ENCODE measurements at places on chromosomes 3 and 15. TPM values are rescaled to one million over a fixed set of nuclear protein-coding genes. Genes with fewer than 3 reads are reported as not detected.

DNA sequence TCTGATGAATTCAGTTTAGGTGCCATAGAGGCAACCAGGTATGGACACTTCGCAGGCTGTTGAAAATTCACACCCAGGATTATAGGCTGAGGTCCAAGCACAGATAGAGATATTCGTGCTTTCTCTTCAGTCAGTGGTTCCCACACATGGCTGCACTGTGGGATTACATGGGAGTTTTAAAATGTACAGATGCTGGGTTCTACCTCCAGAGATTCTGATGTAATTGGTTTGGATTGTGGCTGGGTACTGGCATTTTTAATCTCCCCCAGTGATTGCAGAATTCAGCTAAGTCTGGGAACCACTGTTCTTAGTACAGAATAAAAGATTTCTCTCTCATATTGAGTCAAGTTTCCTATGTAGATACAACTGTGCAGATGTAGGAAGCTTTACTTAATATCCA, 91.6 kb downstream of the FOXB1 start:
- H3K27me3 ChIP-seq = peaks cover 63% of the 10 kb centered on the region
- peaks cover 11% of the 10 kb centered on the region for H3K4me1 ChIP-seq
- H3K4me3 ChIP-seq = no peak overlapping the region
- H3K27ac ChIP-seq = no peak overlapping the region

GRCh38 chr3:41888368-41889076, 73.4 kb downstream of the ULK4 start:
- no peak for DNase-seq
- no peak overlapping the region for H3K27ac ChIP-seq
- H3K4me1 ChIP-seq = no peaks in the 10 kb centered on the region
- H3K4me3 ChIP-seq = no peak overlapping the region
- peaks cover 9% of the 10 kb centered on the region for H3K27me3 ChIP-seq

GRCh38 chr15:31151301-31152233, 50.0 kb upstream of the TRPM1 start:
- no peaks in the 10 kb centered on the region for H3K27me3 ChIP-seq
- H3K4me1 ChIP-seq = no peaks in the 10 kb centered on the region
- no peak for DNase-seq
- H3K36me3 ChIP-seq = no peaks in the 10 kb centered on the region

- peaks cover 8% of the 10 kb centered on the region for H3K4me1 ChIP-seq
- no peak overlapping the region for H3K4me3 ChIP-seq
- H3K27me3 ChIP-seq = no peaks in the 10 kb centered on the region
- H3K27ac ChIP-seq = no peak overlapping the region
Observed at GRCh38 chr3:188253800-188254452, 100.0 kb downstream of the LPP start.

DNA sequence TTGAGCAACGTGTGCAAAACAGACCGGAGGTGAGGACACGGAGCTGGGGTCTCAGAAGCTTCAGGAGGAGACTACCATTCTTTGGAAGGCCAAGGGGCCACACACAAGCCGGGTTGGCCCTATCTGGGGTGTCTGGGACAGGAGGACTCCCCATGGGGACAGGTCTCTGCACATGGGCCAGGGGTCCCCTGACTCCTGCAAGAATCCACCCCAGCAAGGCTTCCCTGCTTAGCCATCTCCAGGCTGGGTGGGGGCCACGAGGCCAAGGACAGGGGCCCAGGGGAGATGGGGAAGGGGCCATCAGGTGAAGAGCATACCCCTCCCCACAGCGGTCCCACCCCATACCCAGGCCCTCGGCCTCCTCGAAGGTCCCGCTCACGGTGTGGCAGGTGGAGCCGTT, 38.5 kb downstream of the ADAMTS7 start:
- H3K27me3 ChIP-seq = no peaks in the 10 kb centered on the region
- H3K36me3 ChIP-seq = no peaks in the 10 kb centered on the region
- H3K4me3 ChIP-seq = no peak overlapping the region
- no peak overlapping the region for H3K27ac ChIP-seq
- DNase-seq = no peak
- no peaks in the 10 kb centered on the region for H3K4me1 ChIP-seq

GRCh38 chr15:80580106-80580505, 115.0 kb upstream of the ABHD17C start:
- peaks cover 6% of the 10 kb centered on the region for H3K36me3 ChIP-seq
- peak overlapping the region; percentile 39 for H3K27ac ChIP-seq
- H3K27me3 ChIP-seq = no peaks in the 10 kb centered on the region

- no peak overlapping the region for H3K4me3 ChIP-seq
- no peak for DNase-seq
- H3K4me1 ChIP-seq = no peaks in the 10 kb centered on the region
- H3K36me3 ChIP-seq = no peaks in the 10 kb centered on the region
Observed at GRCh38 chr15:100909565-100909964, 9.6 kb upstream of the LRRK1 start.

DNA sequence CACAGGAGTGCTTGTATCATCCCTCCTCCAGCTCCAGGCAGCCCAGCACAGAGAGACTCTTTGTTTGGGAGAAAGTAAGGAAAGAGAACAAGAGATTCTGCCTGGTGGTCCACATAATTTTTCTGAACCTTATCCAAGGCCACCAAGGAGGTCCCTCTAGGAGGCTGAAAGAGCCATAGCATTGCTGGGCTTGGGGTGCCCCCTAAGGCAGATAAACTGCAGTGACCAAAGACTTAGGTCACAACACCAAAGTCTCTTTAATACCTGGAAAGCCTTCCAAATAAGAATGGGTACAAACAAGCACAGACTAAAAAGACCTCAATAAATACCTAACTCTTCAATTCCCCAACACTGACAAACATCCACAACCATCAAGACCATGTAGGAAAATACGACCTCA, 310.2 kb upstream of the PPP2R3A start:
- no peak overlapping the region for H3K4me3 ChIP-seq
- no peaks in the 10 kb centered on the region for H3K27me3 ChIP-seq
- no peak overlapping the region for H3K27ac ChIP-seq
- no peak for DNase-seq
- H3K4me1 ChIP-seq = no peaks in the 10 kb centered on the region
- no peaks in the 10 kb centered on the region for H3K36me3 ChIP-seq

DNA sequence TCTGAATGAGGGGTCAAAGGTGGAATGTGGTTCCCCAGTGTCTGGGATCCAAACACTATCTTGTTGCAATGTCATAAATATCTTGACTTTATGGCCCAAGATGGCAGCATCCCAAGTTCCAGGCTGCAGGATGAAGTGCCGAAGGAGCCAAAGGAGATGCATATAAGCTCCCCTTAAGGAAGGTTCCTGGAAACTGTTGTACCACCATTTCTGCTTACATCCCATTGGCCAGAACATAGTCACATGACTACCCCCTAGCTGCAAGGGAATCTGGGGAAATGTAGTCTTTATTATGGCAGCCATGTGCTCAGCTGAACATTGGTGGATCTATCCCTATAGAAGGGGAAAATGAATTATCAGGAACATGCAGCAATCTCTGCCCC, 54.3 kb downstream of the BDH1 start:
- no peak overlapping the region for H3K27ac ChIP-seq
- no peak for DNase-seq
- H3K4me1 ChIP-seq = peaks cover 27% of the 10 kb centered on the region
- no peak overlapping the region for H3K4me3 ChIP-seq
- no peaks in the 10 kb centered on the region for H3K27me3 ChIP-seq

DNA sequence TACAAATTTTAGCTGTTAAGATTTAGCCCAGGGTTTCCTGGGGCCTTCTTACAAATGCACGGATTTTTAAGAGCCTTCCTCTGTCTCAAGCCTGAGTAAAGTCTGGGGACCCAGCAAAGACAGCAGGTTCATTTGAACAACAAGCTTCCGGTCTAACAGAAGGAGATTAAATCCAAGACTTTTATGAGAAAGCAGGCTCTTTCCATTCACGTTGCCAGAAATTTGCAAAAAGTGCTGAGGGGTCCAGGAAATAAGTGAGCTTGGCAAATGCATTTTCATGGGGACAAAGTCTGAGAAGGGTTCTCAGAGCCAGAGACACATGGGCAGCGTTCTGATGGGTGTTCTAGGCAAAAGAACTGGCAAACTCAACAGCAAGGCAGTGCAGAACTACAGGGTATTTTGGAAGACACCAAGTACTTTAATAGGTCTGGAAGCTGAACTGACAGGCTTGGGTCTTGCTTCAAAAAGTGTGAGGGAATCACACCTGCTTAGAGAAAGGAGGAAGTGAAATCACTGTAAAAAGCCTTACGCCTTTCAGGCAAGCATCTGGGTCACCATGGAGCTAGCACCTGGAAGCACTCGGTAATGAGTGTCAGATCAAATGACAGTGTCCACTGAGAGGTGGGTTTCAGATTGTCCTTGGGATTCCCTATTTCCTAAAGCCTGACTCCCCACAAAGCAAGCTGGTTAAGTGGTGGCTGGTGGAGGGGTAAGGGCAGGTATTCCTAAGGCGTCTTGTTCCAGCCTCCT, 115.8 kb upstream of the ARHGEF3 start:
- no peak overlapping the region for H3K4me3 ChIP-seq
- H3K27me3 ChIP-seq = no peaks in the 10 kb centered on the region
- no peak for DNase-seq
- no peak overlapping the region for H3K27ac ChIP-seq
- H3K4me1 ChIP-seq = peaks cover 34% of the 10 kb centered on the region

DNA sequence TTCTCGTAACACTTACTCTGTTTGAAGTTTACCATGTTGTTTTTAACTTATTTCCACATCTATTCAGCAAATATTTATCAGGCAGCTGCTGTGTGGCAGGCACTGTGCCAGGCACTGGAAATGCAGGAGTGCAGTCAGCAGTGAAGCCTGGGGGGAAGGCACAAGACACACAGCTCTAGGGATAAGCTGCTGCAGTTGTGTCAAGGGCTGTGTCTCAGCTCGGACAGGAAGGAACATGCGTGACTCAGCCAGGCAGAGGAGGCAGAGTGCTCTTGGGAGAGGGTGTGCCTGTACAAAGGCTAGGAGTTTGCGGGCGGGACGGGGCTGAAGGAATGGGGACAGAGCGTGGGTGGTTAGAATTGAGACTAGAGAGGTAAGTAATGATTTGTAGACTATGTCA, 24.7 kb downstream of the LYSMD4 start:
- H3K27me3 ChIP-seq = no peaks in the 10 kb centered on the region
- peak overlapping the region; percentile 89 for H3K27ac ChIP-seq
- H3K4me3 ChIP-seq = peak overlapping the region; percentile 22
- peaks cover 26% of the 10 kb centered on the region for H3K4me1 ChIP-seq
- H3K36me3 ChIP-seq = peaks cover 22% of the 10 kb centered on the region

DNA sequence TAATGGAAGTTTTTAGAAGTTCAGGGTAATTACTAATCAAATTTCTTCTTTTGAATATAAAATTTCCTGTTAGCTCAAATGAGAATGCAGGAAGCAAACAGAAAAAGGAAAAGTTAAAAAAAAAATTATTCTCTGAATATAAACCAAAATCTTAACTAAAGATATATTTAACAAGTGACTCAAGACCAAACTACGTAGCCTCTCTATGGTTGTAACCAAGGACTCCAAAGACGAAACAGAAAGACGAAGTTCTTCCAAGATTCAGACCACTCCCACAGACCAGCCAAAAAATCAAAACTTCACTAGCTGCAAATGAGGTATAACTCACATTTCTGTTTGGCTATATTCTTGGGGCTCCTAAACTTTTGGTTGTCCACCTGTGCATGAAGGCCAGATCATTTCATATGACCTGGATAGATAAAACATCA, 846.5 kb upstream of the ALCAM start:
- H3K27me3 ChIP-seq = no peaks in the 10 kb centered on the region
- no peak for DNase-seq
- H3K36me3 ChIP-seq = no peaks in the 10 kb centered on the region
- H3K27ac ChIP-seq = no peak overlapping the region

GRCh38 chr3:58679974-58680666, 13.5 kb upstream of the FAM3D start:
- no peak for DNase-seq
- no peaks in the 10 kb centered on the region for H3K36me3 ChIP-seq
- no peak overlapping the region for H3K4me3 ChIP-seq
- no peaks in the 10 kb centered on the region for H3K4me1 ChIP-seq

- no peaks in the 10 kb centered on the region for H3K27me3 ChIP-seq
- DNase-seq = no peak
- peaks cover 39% of the 10 kb centered on the region for H3K36me3 ChIP-seq
- peak overlapping the region; percentile 64 for H3K27ac ChIP-seq
- H3K4me3 ChIP-seq = no peak overlapping the region
Observed at GRCh38 chr3:141409940-141410241, 41.6 kb downstream of the ZBTB38 start.

ADAMTS17 gene
- total RNA-seq = 18.3 TPM

DNA sequence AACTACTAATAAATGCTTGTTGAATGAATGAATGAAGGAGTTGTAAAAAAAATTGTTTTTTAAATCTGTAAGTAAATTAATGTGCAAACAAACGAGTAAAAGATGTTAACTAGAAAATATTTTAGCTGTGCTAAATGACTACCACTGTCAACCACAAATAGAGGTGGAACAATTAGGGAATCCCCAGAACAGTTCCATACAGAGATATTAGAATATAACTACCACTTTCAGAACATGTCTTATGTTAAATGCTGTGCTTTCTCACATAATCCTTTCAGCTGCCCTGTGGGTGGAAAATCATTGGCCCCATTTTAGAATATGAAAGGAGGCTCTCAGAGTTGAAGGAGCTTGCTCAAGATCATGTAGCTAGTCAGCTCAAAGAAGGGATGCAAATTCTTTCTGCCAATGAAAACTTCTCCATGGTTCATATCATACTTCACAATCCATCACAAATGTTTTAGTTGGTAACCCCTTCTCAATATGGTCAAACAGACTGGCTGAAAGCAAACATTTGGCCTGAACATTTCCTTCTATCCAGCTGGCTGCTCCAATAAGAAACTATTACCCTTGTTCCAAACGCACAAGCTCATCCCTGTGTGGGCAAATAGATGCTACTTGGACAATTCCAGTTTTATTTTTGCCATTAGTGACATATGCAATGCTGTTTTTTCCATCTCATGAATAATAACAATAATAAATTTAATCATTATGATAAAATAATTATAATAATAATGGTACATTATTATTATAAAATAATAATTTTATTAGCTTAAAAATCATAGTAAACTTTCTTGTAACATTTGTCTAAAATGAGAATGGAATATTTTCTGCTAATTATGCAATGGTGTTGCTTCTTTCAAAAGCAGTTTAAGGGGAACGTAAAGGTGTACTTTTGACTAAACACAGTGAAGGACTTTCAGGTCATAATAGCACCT, 290.4 kb upstream of the STT3B start:
- H3K4me3 ChIP-seq = no peak overlapping the region
- no peaks in the 10 kb centered on the region for H3K27me3 ChIP-seq
- no peak for DNase-seq

GRCh38 chr3:108500728-108501127, 9.7 kb downstream of the MYH15 start:
- no peak for DNase-seq
- H3K4me1 ChIP-seq = no peaks in the 10 kb centered on the region
- peaks cover 5% of the 10 kb centered on the region for H3K27me3 ChIP-seq
- peaks cover 4% of the 10 kb centered on the region for H3K36me3 ChIP-seq

- no peak overlapping the region for H3K4me3 ChIP-seq
- H3K27ac ChIP-seq = no peak overlapping the region
- peak; percentile 34 for DNase-seq
- no peaks in the 10 kb centered on the region for H3K4me1 ChIP-seq
- no peaks in the 10 kb centered on the region for H3K36me3 ChIP-seq
Observed at GRCh38 chr3:193754719-193755118, 161.7 kb downstream of the OPA1 start.

STRA6 gene
- total RNA-seq = 158 TPM

COLQ gene
- 2.4 TPM for total RNA-seq

CD200 gene
- 11.9 TPM for total RNA-seq

CCDC191 gene
- total RNA-seq = 8.4 TPM

INKA1 gene
- 6.7 TPM for total RNA-seq

GRCh38 chr3:37943631-37944314, 46.8 kb upstream of the VILL start:
- H3K4me3 ChIP-seq = peak overlapping the region; percentile 59
- H3K4me1 ChIP-seq = peaks cover 69% of the 10 kb centered on the region
- peak overlapping the region; percentile 97 for H3K27ac ChIP-seq
- peaks cover 10% of the 10 kb centered on the region for H3K36me3 ChIP-seq

BCL2A1 gene
- total RNA-seq = not detected

GOLGA6L4 gene
- 5.5 TPM for total RNA-seq

Measured in type B pancreatic cell (in vitro differentiated cells).